ENCODE measurements at places on chromosomes 13 and 19. TPM values are rescaled to one million over a fixed set of nuclear protein-coding genes. Genes with fewer than 3 reads are reported as not detected.

GRCh38 chr19:7868326-7868670, 5.9 kb downstream of the PRR36 start:
- H3K27ac ChIP-seq: no peak overlapping the region
- no peaks in the 10 kb centered on the region for H3K36me3 ChIP-seq
- H3K4me1 ChIP-seq: peaks cover 50% of the 10 kb centered on the region
- peaks cover 24% of the 10 kb centered on the region for H3K27me3 ChIP-seq
- no peak for DNase-seq

DNA sequence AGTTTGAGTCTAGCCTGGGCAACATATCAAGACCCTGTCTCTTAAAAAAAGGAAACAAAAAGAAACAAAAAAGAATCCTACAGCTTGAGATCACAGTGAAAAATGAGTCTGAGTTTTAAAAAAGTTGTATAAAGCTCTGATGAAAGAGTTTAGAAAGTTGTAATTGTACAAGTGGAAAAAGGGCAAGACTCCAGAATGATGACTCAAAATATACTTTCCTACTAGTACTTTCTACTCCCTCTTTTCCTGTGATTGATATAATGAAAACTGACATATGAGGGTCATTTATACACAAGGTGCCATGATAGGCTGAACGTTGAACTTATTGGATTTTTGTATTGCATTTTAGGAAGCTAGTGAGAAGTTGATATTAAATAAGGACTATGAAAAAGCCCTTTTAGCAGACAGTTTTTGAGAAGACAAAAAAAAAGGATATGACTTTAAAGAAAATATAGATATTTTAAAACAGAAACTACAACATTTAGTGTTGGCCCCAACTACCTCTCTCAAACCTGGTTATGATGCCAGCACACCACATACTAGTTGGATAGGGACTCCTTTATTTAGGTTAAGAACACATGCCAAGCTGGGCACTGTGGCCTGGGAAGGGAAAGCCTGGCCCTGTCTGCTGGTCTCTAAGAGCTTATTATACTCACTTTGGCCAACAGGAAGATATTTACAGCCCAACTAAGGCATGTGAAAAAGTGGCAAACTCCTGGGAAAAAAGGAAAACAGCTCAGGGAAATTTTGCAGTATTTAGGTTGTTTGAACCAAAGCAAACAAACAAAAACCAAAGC, 116.6 kb downstream of the KL start:
- DNase-seq: no peak
- H3K27me3 ChIP-seq: no peaks in the 10 kb centered on the region
- no peak overlapping the region for H3K27ac ChIP-seq

DNA sequence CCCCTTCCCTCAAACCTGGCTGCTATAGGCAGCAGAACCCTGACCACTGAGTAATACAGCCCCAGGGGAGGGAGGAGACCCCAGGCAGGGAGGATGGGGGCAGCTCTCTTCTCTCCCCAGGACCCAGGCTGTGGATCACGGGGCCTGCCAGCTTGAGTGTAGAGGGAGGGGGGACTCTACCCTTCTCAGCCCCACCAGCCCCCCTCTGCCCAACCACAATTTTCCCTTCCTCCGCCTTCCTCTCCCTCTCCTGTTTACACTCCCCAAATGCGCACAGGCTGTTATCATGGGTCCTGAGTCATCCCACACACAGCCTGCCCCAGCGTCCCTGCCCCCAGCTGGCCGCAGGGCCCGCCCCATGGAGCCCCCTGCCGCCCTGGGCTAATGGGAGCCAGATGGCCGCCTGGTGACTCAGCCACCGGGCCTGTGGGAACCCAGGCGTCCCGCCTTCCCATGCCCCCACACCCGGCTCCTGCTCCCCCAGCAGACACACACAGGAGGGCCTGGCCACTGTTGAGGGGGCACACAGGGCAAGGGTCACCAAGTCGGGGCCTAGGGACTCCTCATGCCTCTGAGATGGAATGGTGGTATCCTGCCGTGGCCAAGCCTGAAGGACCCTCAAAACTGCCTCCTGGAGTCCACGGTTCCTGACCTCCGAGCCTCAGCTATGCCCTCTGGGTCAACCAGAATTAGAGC, 13.6 kb downstream of the CCDC97 start:
- no peak overlapping the region for H3K4me3 ChIP-seq
- DNase-seq: peak; percentile 85
- H3K27me3 ChIP-seq: no peaks in the 10 kb centered on the region
- peaks cover 43% of the 10 kb centered on the region for H3K36me3 ChIP-seq

GRCh38 chr19:29260477-29261317, 47.7 kb upstream of the UQCRFS1 start:
- no peak overlapping the region for H3K4me3 ChIP-seq
- H3K27me3 ChIP-seq: no peaks in the 10 kb centered on the region
- no peaks in the 10 kb centered on the region for H3K36me3 ChIP-seq
- H3K4me1 ChIP-seq: no peaks in the 10 kb centered on the region
- H3K27ac ChIP-seq: no peak overlapping the region
- DNase-seq: no peak

Gene ZNF582
- polyA plus RNA-seq: 1.3 TPM

Gene PEAK3
- polyA plus RNA-seq: 2.9 TPM

Gene TGDS
- polyA plus RNA-seq: 6.8 TPM

Gene ZNF888
- polyA plus RNA-seq: 0.71 TPM

Gene ICAM1
- 21.6 TPM for polyA plus RNA-seq

Measured in CD14-positive monocyte (primary cell).